ENCODE measurements at places on chromosomes 7 and 10.

DNA sequence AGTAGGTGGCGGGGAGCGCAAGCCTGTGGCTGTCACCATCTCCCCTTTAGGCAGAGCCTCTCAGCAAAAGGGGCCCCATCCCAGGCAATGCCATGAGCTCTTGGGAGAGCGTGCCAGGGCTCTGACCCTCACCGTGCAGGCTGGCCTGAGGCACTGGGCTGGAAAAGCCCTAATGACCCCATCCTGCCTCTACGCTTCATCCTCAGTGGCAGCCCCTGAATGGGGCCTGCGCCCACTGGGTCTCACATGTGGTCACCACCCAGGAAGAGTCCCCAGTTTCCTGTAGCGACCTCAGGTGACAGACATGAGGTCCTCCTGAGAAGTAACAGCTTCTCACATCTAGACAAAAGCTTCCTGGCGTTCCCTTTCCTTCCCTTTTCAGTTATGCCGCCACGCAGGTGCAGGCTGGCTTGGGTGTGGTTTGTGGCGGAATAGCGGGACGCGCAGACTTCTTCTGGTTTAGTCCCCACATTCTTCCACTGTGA is 59.2 kb downstream of the CLEC2L start:
- no peak for DNase-seq

DNA sequence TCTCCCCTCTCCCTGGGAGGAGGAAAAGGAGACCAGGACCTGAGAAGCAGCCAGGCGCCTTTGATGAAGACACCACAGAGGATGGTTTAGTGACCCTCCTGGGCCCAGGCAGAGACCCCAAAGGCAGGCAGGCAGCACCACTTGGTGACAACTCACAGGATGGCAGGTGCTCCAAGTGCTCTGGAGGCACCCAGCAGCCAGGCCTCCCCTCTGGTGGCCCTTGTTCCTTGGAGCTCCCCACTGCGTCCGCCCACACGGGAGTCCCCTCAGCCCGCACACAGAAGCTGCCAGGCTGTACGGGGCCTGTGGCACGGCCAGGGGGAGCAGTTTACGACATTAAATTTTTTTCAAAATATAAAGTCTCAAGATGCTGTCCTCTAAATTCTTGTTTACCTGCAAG is 607.1 kb upstream of the FOXK1 start:
- no peak for DNase-seq

DNA sequence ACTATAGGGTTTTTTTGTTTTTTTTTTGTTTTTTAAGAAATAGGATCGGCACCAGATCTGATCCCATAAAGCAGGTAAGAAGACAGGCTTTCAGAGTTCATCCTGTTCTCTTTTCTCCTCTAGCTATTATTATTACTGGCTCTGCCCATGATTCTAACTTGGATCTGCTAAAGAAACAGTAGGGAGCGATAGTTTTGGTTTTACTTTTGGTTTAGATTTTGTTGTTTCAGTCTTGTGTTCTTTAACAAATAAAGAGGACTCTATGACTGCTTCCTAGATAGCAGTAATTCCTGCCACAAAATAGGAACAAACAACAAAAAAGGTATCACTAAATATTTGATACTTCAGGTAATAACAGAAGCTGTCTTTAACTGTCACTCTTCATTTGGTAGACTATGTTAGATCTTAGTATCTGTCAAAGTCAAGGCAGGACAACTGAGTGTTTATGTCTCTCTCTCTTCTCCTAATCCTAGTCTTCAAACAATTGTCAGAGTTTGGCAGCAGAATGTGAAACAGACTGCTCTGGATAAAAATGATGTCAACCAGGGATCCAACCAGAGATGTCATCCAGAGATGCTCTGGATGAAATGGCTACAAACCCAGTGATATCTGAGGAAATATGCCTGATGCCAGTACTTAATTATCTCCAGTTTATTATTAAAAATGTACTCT is 99.8 kb downstream of the KMT2C start:
- DNase-seq, result no peak

DNA sequence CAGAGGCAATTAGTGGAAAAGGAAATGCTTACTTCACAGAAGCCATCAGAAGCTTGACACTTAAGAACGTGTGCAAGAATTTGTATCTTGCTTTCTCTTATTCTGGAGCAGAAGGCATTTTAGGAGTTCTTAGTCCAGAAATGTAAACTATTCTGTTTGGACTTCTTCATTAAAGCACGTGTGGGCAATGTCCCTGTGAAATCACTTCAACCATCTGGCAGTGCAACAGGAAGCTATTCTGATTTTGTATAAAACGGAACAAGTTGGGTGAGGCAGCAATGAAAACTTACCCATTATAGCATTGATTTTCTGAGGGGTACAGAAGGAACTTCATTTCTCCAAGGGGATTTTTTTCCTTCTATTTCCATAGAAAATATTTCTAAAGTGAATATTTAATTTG is 21.3 kb upstream of the ARHGAP21 start:
- no peak for DNase-seq

- no peak for DNase-seq
Measured at GRCh38 chr7:141097430-141097829, 23.6 kb downstream of the TMEM178B start.

GRCh38 chr7:129210989-129211312 is 13.9 kb upstream of the AHCYL2 start:
- no peak for DNase-seq

- DNase-seq, result no peak
Measured at GRCh38 chr7:98288064-98288823, 6.8 kb downstream of the BRI3 start.

DNA sequence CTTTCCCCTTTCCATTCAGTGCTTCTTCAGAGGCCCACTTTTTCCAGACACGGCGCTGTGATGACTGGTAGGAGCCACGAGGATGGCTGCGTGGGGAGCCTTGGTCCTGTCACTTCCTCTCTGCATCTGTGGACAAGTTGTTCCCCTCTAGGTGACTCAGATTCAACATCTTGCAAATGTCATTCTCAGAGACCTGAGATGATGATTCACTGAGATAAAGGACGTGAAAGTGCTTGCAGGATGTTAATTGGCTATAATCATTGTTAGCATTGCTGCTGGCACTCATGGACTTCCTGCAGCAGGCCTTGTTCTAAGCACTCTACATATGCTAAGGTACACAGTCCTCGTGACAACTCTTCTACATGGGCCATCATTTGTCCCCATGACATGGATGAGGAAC is 489.8 kb upstream of the ZMIZ1 start:
- DNase-seq, result no peak

GRCh38 chr7:47330561-47331178 is 251.2 kb downstream of the TNS3 start:
- DNase-seq, result no peak

- DNase-seq, result no peak
Measured at GRCh38 chr7:36545291-36545690, 155.6 kb downstream of the ANLN start.

Data from GM18507 (cell line).